ENCODE measurements at places on chromosomes 4 and X. TPM values are rescaled to one million over a fixed set of nuclear protein-coding genes. Genes with fewer than 3 reads are reported as not detected.

The NPY1R gene
- total RNA-seq, result 35.4 TPM

The PPP1R2C gene
- not detected for total RNA-seq

The CLDN22 gene
- not detected for total RNA-seq

The NPY5R gene
- total RNA-seq, result 5.3 TPM

The FAM120C gene
- 6.8 TPM for total RNA-seq

The SPATA4 gene
- total RNA-seq, result not detected

The SPANXD gene
- total RNA-seq, result not detected

The SLITRK2 gene
- 0.42 TPM for total RNA-seq

The SFRP2 gene
- 90.3 TPM for total RNA-seq

The SULT1E1 gene
- total RNA-seq, result 0.54 TPM

The PFKFB1 gene
- total RNA-seq, result not detected

The FAT4 gene
- total RNA-seq, result 83.7 TPM

The CCNB3 gene
- not detected for total RNA-seq

The STATH gene
- not detected for total RNA-seq

The FGF5 gene
- total RNA-seq, result not detected

The IQCM gene
- not detected for total RNA-seq

The CENPVL1 gene
- not detected for total RNA-seq

The PDZD11 gene
- total RNA-seq, result 18.0 TPM

The PTPN13 gene
- total RNA-seq, result 36.4 TPM

The NAP1L2 gene
- total RNA-seq, result 4.2 TPM

The LEF1 gene
- total RNA-seq, result 0.54 TPM

The MCF2 gene
- total RNA-seq, result 2.2 TPM

The PRRG3 gene
- total RNA-seq, result 0.14 TPM

The DUSP9 gene
- total RNA-seq, result not detected
